ENCODE measurements at places on chromosomes 13 and 19.

DNA sequence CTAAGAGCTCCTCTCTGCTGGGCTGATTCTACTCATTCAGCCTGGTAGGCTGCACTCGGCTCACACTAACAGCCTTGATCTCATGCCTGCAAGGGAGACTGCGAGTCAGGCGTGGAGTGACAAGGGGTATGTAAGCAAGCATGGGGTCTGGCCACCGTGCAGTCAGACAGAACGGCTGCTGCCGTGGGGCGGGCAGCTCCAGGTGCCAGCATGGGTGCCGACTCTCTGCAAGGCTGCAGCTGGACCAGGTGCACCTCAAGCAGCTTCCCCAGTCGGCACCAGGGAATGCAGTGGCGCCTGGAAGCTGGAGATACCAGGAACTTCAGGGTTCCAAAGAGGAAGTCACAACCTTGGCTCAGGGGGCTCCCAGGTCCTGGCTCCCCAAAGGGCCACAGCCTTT lies 892.3 kb downstream of the OLFM4 start:
- DNase-seq, result no peak

GRCh38 chr19:50607874-50608785 lies 31.6 kb downstream of the SYT3 start:
- peak; percentile 97 for DNase-seq

DNA sequence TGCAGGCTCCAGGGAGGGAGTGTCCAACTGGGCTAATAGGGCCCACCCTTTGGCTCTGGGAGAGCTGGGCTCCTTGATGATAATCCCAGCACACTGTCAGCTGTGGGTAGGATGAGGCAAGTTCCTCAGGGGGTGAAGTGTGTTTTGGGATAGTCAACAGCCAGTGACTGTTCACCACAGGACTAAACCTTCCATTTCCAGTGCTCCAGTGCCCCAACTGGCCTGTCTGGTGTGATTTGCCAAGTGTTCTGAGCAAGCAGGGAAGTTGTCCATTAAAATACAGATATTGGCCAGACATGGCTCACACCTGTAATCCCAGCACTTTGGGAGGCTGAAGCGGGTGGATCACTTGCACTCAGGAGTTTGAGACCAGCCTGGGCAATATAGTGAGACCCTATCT lies 150.9 kb downstream of the TM9SF2 start:
- no peak for DNase-seq

DNA sequence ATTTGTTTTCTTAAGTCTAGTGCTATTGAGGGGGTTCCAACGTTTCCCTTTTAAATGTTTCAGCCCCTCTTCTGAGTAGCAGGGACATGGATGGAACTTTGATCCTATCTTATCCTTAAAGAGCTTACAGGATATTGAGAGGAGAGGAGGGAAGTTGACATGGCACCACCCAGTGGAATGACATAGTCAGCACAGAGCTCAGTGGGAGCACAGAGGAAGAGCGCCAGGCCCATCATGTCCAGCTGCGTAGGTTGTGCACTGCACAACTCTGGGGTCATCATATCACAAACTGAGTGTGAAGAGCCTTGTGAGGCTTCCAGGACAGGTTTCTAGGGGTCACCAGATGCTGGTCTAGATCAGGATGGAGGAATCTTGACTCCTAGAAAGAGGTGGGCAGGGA lies 4.6 kb upstream of the CDC42EP5 start:
- no peak for DNase-seq

DNA sequence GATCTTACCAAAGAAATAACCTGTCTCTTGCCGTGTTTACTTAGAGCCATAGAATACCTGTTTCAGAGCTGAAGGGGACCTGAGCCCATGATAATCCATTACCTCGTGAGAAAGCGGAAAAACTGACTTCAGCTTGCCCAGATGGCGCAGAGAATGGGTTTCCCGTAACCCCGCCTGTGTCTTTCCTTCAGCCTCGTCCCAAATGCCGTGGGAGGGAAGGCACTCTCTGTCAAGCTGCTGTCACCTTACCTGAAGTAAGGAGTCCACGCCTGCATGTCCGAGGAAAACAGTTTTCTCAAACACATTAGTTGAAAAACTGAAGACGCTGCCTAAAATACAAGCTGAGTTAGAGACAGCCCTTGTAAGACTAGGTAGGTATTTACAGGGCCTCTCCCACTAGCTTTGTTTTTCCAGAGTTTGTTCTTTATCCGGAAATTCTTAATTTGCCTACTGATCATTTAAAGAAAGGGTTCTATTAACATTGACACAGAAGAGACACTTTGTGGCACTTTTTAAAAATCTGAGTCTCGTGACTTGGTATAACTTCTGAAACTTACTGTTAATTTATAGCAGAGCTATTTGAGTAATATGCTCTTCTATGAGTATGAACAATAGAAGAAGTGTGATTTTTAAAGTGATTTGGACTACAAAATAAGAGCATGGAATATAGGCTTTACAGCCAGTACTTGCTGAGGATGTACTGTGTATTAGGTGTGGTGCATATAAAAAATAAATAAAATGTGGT lies 1.3 kb upstream of the INTS6 start:
- no peak for DNase-seq

DNA sequence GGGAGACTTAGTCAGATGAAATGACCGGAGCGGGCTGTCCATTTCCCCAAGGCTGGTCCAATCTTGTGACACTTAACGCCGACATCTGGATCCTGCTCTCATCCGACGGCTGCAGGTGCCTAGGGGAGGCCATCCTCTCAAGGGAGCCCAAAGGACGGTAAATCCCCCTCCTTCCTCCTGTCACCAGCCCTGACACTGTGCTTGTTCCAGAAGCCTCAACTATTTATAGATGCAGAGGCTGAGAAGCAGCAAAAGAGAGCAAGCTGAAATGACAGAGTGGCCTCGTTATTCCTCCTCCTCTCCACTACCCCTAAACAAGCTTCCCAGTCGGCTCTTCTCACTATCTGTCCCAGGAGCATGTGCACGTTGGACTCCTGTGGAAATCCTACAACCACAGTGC lies 533.7 kb downstream of the LIG4 start:
- no peak for DNase-seq

DNA sequence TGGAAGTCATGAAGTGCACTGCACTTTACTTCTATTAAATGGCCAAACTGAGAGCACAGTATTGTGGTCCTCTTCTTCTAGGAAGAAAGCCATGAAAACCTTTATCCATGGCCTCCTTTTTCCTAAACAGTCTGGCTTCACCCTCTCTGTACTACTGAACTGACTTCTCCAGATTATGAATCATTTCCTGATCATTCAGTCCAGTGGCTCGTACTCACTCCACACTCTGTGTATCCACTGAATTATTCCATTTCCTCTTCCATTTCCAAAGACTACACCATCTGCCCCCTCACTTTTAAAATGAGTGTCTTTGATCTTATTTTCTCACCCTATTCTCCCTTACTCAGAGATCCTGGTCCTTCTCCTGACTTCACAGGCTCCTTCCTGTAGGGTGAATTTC lies 29.7 kb upstream of the FREM2 start:
- DNase-seq, result no peak

DNA sequence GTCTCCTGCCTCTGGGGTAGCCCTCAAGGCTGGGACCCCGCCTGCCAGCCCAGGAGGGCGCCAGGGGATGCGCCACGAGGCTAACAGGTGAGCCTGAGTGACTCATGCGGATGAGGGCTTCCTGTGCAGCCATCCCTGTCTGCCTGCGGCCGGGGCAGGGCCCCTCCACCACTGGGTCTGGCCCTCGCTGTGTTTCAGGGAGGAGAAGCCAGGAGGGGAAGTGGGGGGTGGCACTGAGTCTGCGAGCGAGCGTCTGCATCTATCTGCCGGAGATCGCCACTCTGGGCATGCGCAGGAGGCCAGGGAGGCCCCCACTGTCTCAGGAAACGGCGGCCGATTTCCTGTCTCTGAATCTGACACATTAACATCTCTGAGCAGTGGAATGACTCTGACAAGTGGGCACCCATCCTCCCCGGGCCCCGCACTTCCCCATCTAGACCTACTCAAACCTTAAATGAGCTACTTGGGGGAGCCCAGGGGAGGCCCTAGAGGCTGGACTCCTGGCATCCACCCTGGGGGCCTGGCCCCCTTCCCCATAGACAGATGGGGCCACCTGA lies 19.7 kb downstream of the RFX1 start:
- DNase-seq, result peak; percentile 99

GRCh38 chr13:112849500-112849899 lies 119.5 kb upstream of the MCF2L start:
- DNase-seq, result no peak

All from MV-4-11 (cell line).